ENCODE measurements at places on chromosomes 5 and 9.

DNA sequence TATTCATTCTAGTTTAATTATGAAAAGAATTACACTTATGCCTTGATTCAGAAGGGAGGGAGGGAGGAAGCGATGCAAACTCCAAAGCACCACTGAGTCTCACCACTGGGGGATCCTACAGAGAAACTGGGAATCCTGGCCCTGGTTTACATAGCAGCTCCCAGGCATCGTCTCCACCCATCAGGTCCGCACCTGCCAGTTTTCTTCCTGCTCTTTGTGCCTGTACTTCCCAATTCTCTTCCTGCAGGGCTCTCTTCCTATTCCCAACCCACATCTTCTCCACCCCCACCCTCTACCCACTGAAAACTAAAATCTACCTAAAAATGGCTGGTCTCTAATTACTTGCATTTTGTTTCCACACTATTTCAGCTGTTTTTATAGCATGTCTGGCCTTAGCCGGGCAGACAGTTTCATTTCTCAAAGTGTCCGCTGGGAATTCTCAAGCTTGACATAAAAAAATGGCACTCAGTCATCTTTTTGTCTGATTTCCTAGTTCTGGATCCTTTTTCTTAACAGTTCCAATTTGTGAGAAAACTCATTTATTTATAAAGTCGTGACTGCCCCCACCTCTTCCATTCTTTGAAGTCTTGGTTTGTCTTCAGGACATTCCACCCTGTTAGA, 1.6 kb upstream of the TNIP1 start:
- no peak for DNase-seq

- DNase-seq = no peak
Observed at GRCh38 chr5:178465228-178465860, 124.8 kb downstream of the COL23A1 start.

GRCh38 chr5:73448463-73449136, at the start of gene FOXD1:
Gene FOXD1, minus strand, starts transcription at chr5:73448777. Its CDS starts 415 bp downstream, at chr5:73448362.
- DNase-seq = no peak

- no peak for DNase-seq
Observed at GRCh38 chr5:147400126-147400809, 109.6 kb downstream of the DPYSL3 start.

- DNase-seq = no peak
Observed at GRCh38 chr5:126645132-126645531, 44.4 kb downstream of the PHAX start.

- no peak for DNase-seq
Observed at GRCh38 chr9:137837345-137838278, 40.0 kb upstream of the CACNA1B start.

DNA sequence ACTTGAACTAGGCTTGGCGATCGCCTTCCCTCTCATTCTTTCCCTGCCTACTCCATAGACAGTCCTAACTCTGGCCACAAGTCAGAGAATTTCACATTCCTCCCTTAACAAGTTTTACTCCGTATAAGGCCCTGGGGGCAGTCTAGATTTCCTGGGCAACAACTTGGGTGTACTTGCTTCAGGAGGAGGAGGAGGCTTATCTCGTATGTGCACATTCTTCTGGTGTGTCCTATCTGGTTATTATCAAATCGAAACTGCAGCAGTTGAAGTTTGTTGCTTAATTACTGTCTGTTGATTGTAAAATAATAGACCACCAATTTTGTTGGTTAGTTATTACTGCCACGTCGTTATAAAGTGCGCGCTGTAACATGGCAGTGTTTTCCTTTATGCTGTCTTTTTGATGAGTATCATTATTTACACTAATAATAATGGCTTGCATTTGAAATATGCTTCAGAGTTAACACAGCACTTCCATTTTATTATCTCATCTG, 42.0 kb downstream of the PIP5K1B start:
- no peak for DNase-seq

All from GDM1 (cell line).